ENCODE measurements at places on chromosomes 11 and 22.

DNA sequence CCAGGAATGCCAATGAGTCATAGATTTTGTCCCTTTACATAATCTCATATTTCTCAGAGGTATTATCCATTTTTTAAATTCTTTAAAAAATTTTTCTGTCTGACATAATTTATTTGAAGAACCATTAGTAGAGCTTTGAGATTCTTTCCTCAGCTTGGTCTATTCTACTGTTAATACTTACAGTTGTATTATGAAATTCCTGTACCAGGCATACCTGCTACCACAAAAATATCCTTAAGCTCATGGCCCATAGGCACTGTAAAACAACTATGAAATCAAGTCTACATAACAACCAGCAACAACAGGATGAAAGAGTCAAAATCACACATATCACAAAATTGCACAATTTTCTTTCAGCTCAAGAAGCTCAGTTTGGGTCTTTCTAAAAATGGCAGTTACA, 541.3 kb downstream of the LUZP2 start:
- DNase-seq = no peak

GRCh38 chr22:42313204-42313603, 42.8 kb upstream of the TCF20 start:
- DNase-seq = no peak

DNA sequence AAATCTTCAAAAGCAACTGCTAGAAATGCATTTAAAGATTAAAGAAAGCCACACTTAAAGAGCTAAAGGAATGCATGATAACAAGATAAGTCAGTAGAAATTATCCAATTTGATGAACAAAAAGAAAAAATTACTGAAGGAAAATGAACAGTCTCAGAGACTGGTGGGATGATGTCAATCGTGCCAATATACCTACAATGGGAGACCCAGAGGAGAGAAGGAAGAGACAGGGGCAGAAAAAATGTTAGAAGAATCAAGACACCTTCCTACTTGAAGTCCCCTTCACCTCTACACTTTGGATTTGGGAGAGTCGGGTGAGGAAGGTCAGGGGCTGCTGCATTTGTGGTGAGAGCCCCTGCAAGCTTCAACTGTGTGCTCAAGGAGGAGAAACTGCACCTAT, 216.3 kb downstream of the BUD13 start:
- no peak for DNase-seq

DNA sequence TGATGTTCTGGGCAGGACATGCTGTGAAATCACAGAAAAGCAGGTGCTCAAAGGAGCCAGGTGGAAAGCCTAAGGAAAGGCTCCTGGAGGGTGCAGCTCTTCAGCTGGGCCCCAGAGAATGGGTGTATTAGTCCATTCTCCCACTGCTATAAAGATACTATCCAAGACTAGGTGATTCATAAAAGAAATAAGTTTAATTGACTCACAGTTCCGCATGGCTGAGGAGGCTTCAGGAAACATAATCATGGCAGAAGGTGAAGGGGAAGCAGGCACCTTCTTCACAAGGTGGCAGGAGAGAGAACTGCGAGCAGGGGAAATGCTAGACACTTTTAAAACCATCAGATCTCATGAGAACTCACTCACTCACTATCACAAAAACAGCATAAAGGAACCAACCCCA, 43.1 kb upstream of the DEUP1 start:
- no peak for DNase-seq

- no peak for DNase-seq
Measured at GRCh38 chr22:29480262-29480511, 169 bp downstream of the NEFH start.

- DNase-seq = no peak
Measured at GRCh38 chr11:78952175-78952574, 377.5 kb upstream of the NARS2 start.

DNA sequence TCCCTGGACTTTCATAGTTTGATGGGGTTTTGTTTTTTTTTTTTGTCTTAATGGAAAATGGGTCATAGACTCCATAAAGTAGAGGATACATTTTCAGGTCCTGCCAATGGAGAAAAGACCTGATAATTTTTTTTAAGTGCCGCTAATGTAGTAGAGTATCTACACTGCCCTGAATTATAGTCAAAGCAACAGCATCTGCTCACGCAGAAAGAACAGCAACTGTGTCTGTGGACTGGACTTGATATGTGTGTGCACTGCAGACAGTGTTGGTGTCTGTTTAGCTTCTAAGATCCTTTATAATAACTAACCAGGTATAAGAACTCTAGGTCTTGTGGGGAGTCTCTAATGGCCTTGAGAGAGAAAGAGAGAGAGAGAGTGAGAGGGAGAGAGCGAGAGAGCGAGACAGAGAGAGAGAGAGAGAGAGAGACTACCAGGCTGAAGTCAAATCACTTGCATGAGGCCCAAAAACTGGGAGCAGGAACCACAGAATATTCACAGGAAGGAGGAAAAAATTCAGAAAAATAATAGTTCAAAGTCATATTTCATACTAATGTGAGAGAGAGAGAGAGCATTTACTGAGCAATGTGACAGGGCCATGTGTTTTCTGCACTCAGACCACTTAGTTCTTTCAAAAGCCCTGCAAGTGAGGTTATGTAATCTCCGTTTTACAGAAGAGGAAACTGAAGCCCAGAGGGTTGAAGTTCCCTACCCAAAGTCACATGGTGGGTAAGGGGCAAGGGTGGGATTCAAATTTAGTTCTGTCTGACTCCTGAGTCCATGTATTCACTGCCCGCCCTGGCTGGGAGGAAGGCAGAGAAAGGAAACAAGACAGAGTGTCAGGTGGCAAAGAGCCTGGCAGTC, 8.6 kb upstream of the MIAT start:
- no peak for DNase-seq

Measured in GM10248 (cell line).